ENCODE measurements at places on chromosomes 13 and 19.

DNA sequence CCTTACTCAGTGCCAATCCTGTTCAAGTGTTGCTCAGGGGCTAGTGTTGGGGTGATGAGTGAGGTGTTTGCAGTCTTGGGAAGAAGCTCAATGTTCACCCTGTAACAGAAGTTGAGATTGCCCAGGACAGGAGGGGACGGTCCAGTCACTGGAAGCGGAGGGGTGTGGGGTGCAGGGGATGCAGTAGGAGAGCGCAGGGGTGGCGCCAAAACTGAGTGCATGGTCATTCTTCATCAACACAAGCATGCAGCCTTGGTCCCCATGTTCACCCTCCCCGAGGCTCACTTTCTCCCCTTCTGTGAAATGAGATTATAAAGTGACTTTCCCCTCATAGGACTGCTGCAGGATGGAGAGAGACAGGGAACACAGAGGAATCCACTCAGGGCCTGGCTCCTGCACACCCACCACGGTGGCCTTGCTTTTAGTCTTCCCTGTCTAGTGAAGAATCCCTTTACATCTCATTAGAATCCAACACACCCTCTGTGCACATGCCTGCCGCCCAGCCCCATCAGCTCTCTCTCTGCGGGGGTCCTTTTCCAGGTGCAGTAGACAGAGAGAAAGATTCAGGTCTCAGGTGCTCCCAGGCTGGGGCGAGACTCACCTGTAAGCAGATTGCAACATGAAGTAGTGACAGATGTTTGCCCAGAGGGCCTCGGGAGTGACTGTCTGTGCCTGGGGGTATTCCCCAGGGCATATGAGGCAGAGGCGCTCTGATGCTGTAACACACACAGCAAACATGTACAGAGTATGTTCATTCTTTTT lies 93.2 kb downstream of the TSHZ3 start:
- DNase-seq, result no peak

GRCh38 chr13:19181621-19182485 lies at the start of gene TUBA3C:
Gene TUBA3C, minus strand, starts transcription at chr13:19181824. Its CDS starts 77 bp downstream, at chr13:19181747.
- DNase-seq, result no peak

DNA sequence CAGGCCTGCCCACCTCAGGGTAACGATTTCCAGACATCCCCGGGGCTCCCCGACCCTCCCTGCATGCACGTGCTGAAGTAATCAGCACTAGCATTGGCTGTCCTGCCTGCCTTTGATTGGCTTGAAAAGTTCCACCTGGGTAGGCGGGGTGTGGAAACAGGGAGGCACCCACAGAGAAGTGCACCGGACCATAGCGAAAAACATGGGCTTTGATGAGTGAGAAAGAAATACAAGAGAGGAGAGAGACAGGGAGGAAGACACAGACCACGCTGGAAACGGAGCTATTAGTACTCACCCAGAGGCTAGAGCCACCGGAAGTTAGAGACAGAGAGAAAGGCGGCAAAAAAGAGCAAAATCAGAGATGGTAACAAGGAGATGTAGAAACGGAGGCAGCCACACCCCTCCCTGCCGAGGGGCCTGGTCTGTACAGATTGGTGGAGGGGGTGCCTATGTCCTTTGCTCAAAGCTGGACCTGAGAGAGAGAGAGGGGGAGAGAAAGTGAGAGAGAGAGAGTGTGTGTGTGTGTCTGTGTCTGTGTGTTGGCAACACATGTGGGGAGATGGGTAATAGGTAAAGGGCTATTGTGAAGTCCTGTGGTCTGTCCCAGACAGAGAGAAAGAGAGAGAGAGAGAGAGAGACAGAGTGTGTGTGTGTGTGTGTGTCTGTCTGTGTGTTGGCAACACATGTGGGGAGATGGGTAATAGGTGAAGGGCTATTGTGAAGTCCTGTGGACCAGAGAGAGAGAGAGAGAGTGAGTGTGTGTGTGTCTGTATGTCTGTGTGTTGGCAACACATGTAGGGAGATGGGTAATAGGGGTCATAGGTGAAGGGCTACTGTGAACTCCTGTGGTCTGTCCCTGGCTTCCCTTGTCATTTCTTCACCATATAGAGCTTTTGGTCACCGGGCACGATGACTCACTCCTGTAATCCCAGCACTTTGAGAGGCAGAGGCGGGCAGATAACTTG lies 2.9 kb downstream of the CGB3 start:
- DNase-seq, result no peak

DNA sequence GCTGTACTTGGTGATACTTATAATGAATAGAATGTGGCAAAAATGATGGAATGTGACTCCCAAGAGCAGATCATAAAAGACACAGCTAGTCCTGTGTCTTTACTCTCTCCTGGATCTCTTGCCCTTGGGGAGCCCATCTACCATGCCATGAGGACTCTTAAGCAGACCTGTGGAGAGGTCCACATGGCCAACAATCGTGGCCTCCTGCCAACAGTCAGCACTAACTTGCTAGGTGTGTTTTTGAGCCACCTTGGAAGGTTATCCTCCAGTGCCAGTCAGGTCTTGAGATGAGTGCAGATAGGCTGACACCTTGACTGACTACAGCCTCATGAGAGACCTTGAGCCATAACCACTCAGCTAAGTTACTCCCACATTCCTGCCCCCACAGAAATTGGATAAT lies 22.3 kb upstream of the GPR183 start:
- no peak for DNase-seq

DNA sequence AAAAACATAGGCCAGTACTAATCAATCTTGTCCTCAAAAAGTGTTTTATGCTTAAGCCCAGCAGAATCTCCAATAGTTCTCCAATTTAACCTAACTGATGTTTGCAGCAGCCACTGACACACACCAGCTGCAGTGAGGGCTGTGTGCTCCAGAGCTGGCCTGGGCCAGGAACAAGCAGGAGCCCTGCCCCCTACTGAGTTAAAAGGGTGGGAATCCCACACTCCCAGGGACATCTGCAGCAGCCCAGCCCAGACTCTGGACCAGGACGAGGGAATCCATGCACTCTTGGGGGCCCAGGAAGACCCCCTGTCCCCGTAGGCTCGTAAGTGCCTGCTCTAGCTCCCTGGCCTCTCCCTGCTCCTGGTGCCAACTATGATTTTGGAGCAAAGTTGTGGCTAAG lies 91.5 kb upstream of the ATXN8OS start:
- DNase-seq, result no peak

DNA sequence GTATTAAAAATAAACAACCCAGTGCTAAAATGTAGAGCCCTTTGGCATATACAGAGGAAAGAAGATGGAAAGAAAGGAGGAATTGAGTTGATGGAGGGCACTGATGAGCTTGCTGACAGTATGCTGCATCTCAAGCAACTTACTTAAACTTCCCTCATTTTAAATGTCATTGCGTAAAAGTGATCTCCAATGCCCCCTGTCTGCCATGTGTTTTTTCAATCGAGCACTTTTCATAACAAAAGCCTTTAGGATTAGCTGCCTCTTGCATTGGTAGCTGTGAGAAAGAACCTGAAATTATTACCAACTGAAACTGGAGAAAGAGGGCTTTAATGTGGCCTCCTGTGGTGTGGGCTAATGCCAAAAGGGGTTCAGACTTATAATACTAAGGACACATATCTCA lies 541.6 kb downstream of the SUCLA2 start:
- no peak for DNase-seq

DNA sequence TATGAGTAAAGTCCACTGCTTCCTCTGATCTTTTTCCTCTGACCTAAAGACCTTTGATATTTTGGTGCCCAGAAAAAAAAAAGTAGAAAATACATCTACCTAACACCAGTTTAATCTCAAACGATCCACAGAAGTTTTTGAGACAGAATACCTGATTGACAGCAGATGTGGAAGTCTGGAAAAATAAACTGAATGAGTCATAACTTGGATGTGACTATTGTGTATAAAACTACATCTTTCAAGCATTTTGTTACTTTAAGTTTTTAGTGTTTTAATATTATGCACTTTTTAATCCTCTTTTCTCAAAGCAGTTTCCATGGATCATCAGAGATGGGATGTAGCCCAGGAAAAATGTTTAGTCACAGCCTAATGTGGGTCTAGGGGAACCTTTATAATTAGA lies 216.1 kb downstream of the SLITRK1 start:
- DNase-seq, result no peak

DNA sequence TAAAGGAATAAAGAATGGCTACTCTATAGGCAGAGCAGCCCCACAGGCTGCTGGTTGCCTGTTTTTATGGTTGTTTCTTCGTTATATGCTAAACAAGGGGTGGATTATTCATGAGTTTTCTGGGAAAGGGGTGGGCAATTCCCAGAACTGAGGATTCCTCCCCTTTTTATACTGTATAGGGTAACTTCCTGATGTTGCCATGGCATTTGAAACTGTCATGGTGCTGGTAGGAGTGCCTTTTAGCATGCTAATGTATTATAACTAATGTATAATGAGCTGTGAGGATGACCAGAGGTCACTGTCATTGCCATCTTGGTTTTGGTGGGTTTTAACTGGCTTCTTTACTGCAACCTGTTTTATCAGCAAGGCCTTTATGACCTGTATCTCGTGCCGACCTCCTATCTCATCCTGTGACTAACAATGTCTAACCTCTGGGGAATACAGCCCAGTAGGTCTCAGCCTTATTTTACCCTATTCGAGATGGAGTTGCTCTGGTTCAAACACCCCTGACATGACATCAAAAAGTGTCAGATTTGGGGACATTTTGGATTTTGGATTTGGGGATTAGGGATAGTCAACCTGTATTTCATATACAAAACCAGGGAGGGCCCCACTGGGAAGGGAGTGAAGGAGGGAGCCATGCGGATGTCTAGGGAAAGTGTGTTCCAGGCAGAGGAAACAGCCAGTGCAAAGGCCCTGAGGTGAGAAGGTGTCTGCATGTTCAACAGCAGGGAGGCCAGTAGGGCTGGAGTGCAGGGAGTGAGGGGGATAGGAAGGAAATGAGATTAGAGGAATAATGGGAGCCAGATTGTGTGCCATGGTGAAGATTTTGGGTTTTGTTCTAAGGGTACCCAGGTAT lies 10.9 kb downstream of the FXYD5 start:
- DNase-seq, result no peak

- no peak for DNase-seq
Measured at GRCh38 chr13:22915442-22916082, 265.2 kb upstream of the SGCG start.

DNA sequence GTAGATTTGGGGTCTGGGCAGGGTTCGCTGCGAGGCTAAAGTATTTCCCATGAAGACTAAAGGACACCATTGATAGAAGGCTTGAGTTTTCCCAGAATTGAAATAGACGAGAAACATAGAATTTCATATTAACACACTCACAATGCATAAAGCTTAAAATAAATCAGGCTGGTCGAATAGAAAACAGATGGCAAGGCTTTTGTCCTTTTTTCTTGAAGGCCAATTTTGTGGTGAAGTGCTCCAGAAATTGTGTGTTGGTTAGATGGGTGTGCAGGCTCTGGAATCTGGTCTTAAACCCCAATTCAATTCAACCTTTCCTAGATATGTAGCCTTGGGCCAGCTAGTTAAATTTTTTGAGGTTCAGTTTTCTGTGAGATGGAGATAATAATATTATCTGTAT lies 56.9 kb upstream of the LRCH1 start:
- DNase-seq, result no peak

GRCh38 chr13:70043685-70044084 lies 63.9 kb upstream of the ATXN8OS start:
- no peak for DNase-seq

- DNase-seq, result no peak
Measured at GRCh38 chr13:35388441-35389355, 87.8 kb downstream of the MAB21L1 start.

GRCh38 chr13:106899442-106899841 lies 331.5 kb upstream of the ARGLU1 start:
- no peak for DNase-seq

- DNase-seq, result no peak
Measured at GRCh38 chr19:52196256-52196967, 6.6 kb downstream of the PPP2R1A start.

DNA sequence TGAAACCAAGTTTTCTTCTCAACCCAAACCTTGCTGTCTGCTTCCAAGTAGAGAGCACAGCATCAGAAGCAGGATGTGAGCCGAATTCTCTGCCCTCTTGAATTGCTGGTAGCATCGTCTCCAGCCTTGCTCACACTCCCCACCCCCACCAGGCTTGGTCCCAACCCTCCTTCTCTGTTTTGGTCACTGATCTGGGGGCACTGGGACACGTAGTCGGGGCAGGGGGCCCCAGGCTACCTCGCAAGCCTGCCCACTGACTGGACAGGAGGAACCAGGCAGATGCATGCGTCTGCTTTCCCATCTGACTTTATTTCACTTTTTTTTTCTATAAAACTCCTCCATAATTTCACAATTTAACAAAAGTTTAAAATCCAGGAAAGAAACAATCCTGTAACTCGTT lies 69.7 kb downstream of the MLLT1 start:
- DNase-seq, result no peak

DNA sequence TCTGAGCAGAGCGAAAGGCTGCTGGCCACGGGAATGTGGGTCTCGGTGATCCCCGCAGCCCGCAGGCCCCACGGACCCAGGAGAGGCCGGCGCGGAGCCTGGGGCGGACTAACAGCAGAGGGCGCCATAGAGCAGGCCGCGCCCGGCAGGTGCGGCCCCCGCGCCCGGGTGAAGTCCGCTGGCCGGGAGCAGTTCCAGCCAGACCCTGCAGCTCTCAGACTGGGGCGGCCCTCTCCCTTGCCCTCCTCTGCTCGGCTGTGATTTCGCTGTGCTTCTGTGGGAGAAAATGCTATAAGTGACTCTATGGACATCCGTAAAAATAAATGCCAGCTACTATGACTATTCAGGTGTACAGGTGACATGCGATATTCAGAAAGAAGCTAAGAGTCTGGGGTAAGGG lies 37.7 kb downstream of the GSX1 start:
- no peak for DNase-seq

GRCh38 chr19:13252569-13253335 lies 102.5 kb downstream of the IER2 start:
- DNase-seq, result no peak

GRCh38 chr19:58279925-58280316 lies 1.2 kb downstream of the ZNF8 start:
- DNase-seq, result no peak

- no peak for DNase-seq
Measured at GRCh38 chr19:18713550-18714117, 30.2 kb downstream of the CRTC1 start.

DNA sequence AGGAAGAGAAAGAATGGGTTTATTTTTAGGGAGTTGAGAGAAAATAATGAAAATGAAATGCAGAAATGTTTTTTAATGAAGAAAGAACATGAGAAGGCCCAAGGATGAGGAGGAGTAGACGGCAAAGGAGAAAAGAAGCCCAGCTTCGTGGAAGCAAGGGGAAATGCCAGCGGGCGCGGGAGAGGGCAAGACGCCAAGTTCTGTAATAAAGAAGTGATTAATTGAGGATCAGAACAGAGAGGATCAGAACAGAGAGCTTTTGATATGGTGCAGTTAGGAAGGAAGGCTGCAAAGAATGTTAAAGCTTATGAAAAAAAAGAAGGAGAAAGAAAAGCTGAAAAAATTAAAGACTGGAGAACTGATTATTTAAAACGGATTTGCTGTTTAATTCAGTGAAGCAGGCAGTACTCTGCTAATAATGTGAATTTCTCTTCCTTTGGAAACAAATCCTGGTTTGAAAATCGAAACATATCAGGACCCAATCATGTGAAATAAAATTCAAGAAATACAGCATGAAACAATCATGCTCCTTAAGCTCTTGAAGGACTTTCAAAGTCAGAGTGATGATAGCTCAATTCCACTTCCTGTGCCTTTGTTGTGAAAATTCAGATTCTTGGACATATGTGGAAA lies 99.3 kb upstream of the SOX1 start:
- DNase-seq, result no peak

Measured in NCI-H187 treated with DMSO at 0.1 percent for 48 hours (cell line).